Endodermal cell (in vitro differentiated cells): ENCODE measurements at places on chromosomes 7 and 10. TPM values are rescaled to one million over a fixed set of nuclear protein-coding genes. Genes with fewer than 3 reads are reported as not detected.

DNA sequence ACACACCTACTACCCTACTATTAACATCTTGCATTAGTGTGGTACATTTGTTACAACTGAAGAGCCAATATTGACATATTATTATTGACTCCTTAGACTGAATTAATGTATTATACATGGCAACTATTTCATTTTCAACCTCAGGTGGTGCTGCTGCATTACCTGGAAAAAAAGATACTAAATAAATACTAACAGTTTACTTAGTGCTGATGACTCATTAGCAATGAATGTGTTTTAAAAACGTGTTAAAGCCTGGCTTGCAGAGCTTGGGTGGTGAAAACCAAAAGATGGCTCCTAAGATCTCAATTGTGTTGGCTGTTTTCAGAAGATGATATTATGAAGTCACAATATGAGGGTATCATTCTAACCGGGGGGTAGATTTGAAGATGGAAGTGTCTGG is 34.8 kb downstream of the CFAP43 start:
- DNase-seq: no peak

- no peak for DNase-seq
These were observed 35.0 kb downstream of the GFRA1 start for GRCh38 chr10:116237970-116238369.

GRCh38 chr10:9243941-9244411 is 1189.5 kb downstream of the GATA3 start:
- no peak for DNase-seq

DNA sequence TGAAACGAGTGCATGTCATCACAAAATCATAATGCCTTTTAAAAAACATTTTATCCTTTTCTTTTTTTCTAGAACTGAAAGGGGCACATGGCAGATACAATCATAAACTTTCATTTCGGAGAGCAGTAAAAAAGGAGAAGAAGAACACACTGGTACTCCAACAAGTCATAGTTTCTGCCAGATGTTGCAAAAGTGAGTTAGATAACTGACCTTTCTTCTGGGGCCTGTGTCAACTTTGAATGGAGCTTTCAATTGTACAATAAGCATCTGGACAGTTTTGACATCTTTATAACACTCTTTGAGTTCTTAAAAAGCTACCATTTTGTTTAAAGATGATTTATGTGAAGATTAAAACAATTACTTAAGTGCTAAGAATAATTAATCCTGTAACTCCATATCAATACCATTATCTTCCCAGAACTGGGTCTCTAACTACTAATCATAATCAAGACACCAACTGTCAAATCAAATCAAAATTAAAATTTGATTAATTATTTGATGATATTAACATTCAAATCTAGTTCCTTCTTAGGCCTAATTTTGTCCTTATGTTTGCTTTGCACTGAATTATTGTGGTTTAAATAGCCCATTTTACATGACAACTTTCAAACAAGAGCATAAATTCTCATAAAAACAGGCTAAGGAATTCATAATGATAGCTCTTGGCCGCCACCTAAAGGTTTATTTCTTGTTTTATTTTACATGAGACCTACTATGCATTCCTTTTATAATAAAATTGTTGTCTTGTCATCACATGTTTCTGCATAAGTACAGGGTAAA is 19.5 kb upstream of the ITGB8 start:
- no peak for DNase-seq

DNA sequence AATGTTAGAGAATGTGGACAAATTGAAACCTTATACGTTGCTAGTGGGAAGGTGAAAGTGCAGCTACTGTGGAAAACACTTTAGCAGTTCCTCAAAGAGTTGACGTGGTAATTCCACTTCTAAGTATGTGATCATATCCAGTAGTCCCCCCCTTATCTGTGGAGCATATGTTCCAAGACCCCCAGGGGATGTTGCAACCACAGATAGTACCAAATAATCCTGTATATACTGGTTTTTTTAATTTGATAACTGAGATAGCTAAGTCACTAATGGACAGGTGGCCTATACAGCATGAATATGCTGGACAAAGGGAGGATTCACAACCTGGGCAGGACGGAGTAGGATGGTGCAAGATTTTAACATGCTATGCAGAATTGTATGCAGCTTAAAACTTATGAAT is 36.8 kb downstream of the PCGF5 start:
- no peak for DNase-seq

DNA sequence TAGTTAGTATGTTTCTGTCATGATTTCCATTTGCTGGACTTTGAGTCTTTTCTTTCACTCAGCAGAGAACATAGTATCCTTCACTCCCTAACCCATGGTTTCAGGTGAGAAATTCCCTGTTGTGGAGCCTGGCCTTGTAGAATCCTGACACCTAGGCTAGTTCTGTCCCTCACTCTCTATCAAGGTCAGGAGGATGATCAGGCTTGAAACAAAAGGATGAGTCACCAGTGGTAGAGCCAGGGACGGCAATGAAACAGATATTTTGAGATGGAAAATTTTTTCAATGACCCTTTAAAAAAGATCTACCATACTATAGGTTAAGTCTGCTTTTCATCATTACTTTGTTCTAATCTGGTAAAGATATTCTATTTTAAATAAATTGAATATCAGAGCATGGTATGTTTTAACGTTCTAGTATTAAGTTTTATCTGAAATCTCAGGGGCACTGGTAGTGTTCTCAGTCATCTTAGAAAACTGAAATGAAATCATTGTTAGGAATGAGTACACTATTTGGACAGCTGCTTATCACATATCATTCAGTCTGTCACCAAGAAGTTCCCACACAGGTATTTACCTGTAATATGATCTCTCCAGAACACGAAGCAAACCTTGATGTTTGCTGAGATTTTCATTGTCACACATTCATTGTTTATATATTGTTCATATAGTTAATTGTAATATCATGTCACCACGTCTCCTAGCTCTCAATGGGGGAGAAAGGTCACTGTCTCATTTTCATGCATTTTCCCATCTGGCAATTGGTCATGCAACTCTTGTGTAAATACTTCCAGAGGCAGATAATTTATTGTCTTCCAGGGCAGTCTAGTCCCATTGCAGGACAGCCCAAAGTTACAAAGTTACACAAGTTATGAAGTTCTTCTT is 299.9 kb upstream of the LRRTM3 start:
- DNase-seq: no peak

The FAM25C gene
- total RNA-seq: not detected in 2 replicates

The CLDN3 gene
- 20.4 and 20.7 TPM in 2 replicates for total RNA-seq

The SPDYE17 gene
- total RNA-seq: not detected in 3 replicates

The IL2RA gene
- total RNA-seq: not detected in 3 replicates

The CNPY4 gene
- 8.3 to 19.4 TPM (median 17.7 TPM) in 3 replicates for total RNA-seq
